Hematopoietic multipotent progenitor cell treated with erythropoietin and hydrocortisone succinate and interleukin-3 and kit ligand, for 6 days (in vitro differentiated cells): ENCODE measurements at places on chromosomes 2 and 18.
A peak's percentile ranks its signal among the peaks of the same experiment; 100 is the strongest.

GRCh38 chr2:171712051-171712450, 24.8 kb downstream of the DYNC1I2 start:
- DNase-seq, result no peak

GRCh38 chr2:10733980-10734379, 12.6 kb downstream of the ATP6V1C2 start:
- no peak for DNase-seq

DNA sequence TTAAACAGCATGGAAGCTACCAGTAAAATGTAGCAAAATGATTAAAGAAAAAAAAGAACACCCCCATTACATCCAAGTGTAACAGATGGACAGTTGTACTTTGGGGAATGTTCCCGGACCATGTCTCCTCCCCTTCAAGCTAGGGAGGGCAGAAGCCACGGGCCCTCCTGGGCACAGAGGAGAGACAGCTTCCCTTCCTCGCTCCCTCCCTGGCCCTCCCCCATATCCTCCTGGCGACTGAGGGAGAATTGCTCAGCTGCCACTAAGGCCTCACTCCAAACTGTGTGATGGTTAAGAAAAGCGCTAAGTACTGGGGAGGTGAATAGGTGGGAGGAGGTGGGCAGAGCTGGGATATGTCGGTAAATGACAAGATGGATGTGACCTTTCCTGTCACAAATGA, 358.0 kb downstream of the HRH4 start:
- no peak for DNase-seq

- DNase-seq, result peak; percentile 52
These were observed 443 bp downstream of the CPSF3 start for GRCh38 chr2:9423922-9424272.

GRCh38 chr2:237147317-237147716, 61.6 kb downstream of the COPS8 start:
- no peak for DNase-seq

- no peak for DNase-seq
These were observed 41.3 kb downstream of the BCL2L11 start for GRCh38 chr2:111161971-111162370.
